ENCODE measurements at places on chromosomes 5 and 9.

DNA sequence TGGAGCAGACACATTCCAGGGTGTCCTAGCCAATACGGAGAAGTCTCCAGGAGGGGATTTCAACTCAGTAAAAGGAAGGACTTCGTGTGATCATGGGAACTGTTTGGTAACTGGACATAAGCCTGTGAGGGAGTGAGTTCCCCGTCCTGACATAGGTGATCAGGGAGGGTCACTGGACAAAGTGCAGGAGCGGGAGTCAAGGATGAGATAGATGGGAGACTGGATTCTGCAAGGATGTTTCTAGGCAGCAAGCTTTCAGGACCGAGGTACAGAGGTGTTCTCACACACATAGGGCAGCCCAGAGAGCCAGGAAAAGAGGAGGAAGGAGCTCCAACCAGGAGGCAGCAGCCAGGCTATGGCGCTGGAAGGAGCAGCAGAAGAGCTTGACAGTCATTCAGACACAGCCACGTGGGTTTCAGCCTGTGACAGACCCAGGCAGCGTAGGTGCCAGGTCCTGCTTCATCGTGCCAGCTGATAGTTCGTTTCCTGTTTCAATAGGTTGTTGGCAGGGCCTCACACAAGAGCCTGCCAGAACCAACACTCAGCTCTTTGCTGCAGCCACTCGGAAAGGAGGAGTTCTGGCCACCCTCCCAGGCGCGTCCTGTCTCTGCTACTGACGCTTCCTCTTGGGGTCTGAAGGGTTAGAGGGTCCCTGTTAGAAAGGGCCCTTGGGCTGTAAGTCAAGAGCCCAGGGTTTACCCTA lies 84.1 kb downstream of the AMBP start:
- DNase-seq: no peak

DNA sequence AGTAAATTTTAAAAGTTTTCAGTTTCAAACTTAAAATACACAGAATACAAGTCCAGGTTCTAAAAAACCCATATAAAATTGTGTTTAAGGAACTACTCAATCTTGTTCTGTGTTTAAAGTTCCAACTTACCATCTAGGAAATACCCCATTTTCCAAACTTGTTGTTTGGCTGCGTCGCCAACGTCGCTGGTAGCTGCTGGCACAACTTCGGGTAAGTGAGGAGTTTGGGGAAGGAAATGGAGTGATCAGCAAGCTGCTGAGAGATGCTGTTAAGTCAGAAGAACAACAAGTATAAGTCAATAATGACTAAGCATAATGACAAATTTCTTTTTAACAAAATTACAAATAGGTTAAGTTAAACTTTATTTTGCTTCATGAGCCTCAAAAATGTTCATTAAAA lies 71.3 kb upstream of the RAPGEF6 start:
- DNase-seq: no peak

DNA sequence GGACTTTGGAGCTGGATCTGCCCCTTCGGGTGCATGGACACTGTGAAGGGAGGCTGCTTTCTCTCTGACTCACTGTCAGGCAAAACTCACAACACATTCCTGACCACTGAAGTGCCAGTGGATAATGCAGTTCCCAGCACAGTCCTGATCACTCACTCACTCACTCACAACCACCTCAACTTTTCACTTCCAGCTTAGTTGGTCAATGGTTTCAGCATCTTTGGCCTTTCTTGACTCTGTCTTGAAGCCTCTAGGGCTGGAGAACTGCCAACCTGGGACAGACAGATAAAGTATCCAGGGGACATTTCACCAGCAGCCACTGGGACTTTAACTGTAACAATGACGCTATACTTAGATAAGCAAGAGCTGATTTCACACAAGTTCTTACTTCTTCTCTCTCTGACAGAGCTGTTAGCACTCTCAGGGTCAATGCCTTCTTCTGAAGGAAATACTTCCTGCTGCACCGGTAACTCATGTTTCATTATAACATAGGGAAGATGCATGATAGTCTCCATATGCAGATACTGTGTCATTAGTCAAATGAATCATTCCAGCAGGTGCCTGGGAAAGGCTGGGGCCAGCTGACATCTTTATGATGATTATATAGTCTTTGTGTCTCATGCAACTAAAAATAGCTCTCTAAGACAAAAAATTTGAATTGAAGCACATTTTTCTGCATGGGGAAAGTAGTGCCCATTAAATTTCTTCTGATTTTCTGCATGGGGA lies 499.0 kb downstream of the SEMA5A start:
- no peak for DNase-seq

GRCh38 chr9:131554843-131555351 lies 9.6 kb downstream of the PRRT1B start:
- no peak for DNase-seq

DNA sequence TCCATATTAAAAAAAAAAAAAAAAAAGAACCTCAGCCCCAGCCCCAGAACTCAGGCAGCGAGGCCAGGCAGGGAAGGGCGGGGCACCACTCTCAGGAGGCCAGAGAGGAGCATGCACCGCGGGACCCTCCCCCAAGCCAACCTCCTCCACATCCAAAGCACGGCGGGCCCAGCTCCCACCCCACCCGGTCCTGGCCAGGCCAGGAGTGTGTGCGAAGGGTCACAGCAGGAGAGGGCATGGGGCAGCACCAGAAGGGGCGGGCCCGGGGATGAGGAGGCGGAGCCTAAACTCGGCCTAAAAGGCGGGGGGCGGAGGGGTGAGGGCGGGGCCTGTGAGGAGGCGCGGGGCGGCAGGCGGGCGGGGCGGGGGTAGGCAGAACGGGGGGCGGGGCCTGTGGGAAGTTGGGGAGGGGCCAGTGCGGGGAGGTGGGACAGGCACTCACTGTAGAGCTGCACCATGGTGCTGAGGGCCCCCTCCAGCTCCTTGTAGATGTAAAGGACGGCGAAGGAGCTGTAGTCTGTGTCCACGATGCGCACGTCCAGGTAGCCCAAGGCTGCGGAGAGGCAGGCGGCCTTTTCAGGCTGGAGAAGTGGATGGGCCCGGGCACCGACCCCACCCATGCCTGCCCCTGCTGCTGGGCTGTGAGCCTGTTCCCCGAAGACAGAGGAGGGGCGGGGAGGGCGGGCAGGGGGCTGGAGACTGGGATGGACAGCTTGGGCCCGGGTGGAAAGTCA lies 1.2 kb downstream of the LCN15 start:
- DNase-seq: no peak

DNA sequence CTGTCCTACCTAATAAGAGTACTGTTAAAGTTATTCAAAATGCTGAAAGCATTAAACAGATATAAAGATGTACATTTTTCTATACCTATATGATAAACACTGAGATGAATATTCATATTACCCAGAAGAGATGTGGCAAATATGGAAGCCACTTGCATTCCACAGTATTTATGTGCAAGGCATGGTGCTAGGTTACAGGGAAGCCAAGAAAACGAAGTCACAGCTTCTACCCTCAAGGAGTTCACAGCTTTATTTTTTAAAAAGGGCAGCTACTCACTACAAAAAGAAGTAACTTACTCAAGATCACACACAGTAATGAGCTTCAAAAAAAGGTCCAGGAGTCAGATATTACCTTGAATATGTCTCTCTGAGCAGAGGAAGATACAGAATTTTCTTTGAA lies 484.6 kb downstream of the ZNF608 start:
- DNase-seq: no peak

GRCh38 chr5:138945421-138946240 lies 70.5 kb upstream of the LRRTM2 start:
- DNase-seq: no peak

DNA sequence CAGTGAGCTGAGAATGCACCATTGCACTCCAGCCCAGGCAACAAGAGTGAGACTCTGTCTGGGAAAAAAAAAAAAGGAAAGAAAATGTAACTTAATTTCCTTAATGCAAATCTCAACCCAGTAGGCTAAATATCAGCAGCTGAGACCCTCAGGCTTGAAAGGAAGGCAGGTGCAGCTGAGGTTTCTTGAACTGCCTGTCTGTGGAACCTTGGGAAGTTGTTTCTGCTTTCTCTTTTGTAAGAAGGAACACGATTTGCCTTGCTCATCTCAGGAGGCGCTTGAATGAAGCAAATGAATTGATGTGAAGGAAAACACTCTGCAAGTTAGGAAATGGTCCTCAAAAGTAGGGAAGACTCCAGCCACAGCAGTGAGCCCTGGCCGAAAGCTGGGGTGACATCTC lies 143.3 kb downstream of the IRX1 start:
- DNase-seq: no peak
